Stomach (tissue), 19 donors: ENCODE measurements at places on chromosomes 2 and 18. TPM values are rescaled to one million over a fixed set of nuclear protein-coding genes. Genes with fewer than 3 reads are reported as not detected.

DNA sequence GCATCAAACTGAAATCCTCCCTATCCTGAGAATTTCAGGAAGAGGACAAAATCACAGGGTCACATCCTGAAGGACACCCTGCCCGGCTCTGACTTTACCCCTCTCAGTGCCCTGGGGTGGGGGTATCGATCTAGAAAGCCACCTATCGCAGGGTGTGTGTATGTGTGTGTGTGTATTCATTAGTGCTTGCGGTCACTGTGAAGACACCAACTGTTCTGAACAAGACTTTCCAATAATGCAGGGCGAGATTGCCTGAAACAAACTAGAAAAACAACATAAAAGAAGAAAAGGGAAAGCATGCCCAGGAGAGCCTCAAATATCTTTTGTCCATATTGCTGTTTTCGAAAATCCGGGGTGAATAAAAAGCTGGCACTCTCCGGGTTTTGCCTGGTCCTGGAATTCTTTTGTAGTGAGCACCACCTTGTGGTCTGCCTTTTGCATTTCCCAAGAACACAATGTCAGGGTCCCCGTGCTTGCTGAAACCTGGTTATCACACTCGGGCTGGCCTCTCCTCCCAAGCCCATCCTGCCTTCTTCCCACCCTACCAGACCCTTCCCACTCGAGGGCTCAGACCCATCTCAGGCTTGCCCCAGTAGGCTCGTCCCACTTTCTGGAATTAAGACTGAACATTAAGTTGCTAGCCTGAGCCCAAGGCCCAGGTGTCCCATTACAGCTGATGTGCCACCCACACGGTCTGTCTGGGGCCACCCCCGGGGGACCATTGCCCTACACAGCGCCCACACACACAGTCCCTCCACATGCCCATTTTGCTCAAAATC is 25.0 kb upstream of the COPS8 start:
- H3K4me1 ChIP-seq, result peaks cover 18% of the 10 kb centered on the region
- H3K36me3 ChIP-seq, result no peaks in the 10 kb centered on the region
- H3K27ac ChIP-seq, result no peak overlapping the region
- no peaks in the 10 kb centered on the region for H3K27me3 ChIP-seq
- no peak overlapping the region for H3K4me3 ChIP-seq

- H3K4me3 ChIP-seq, result no peak overlapping the region
- H3K27ac ChIP-seq, result no peak overlapping the region
- H3K36me3 ChIP-seq, result no peaks in the 10 kb centered on the region
- no peak for DNase-seq
- H3K27me3 ChIP-seq, result no peaks in the 10 kb centered on the region
These were observed 608.8 kb downstream of the LRP1B start for GRCh38 chr2:141522048-141522447.

DNA sequence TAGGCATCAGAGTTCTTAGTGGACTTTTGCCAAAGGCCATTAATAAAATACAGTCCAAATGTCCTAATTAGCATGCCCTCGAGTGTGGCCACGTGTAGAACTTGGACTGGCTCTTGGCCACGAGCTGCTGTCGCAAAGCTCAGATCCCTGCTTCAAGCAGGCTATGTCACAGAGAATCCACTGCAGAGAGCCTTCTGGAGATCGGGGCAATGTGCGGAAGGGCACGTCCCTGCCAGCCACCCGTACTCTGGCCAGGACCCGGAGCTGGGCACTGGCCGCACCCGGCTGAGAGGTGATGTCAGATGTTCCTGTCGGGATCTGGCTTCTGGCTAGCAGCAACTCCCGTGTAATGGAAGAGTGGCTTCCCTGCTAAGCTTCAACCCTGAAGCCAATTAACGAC is 432.7 kb upstream of the ID2 start:
- DNase-seq, result no peak
- no peaks in the 10 kb centered on the region for H3K36me3 ChIP-seq
- H3K4me1 ChIP-seq, result peaks cover 6% of the 10 kb centered on the region
- H3K27ac ChIP-seq, result no peak overlapping the region
- no peaks in the 10 kb centered on the region for H3K27me3 ChIP-seq

DNA sequence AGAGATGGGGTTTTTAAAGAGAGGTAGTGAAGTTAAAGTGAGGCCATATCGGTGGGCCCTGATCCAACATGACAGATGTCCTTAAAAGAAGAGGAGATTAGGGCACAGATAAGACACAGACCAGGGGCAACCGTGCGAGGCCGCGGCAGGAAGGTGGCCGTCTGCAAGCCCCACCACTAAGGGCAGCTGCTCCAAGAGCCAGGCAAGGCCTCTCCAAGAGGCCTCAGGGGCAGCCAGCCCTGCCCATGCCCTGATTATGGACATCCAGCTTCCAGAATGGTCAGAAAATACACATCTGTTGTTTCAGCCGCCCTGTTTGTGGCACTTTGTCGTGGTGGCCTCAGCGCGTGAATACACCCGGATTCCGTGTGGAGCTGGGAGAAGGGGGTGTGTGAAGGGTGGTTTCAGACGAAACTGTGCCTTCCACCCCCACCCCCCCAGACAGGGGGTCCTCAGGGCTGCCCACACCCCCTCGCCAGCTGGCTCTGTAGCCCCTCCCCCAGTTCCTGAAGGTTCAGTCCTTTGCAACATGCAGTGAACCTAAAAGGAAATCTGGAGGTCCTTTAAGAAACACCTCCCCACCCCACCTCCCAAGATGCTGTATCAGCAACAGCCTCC is 74.1 kb upstream of the SMAD7 start:
- no peak overlapping the region for H3K27ac ChIP-seq
- no peak for DNase-seq
- peaks cover 6% of the 10 kb centered on the region for H3K4me1 ChIP-seq
- no peaks in the 10 kb centered on the region for H3K36me3 ChIP-seq
- H3K4me3 ChIP-seq, result no peak overlapping the region
- H3K27me3 ChIP-seq, result no peaks in the 10 kb centered on the region

DNA sequence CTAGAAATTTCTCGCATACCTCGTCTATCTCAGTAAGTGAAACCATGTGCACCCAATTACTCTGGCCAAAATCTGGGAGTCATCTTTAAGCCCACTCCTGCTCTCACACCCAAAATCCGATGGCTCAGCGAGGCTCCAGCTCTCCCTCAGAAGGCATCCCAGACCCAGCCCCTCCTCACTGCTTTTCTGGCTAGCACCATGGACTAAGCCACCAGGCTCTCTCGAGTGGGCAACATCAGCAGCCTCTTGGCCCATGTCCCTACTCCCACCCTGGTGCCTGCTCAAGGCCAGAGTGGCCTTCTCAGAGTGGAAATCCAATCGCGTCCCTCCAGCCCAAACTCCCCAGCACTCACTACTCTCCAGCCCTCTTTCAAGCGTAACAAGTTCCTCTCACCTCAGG is 27.2 kb downstream of the TNS1 start:
- H3K27ac ChIP-seq, result no peak overlapping the region
- DNase-seq, result no peak
- no peaks in the 10 kb centered on the region for H3K27me3 ChIP-seq
- H3K4me1 ChIP-seq, result peaks cover 93% of the 10 kb centered on the region
- H3K36me3 ChIP-seq, result no peaks in the 10 kb centered on the region

SALL3 gene
- polyA plus RNA-seq, result not detected

GRCh38 chr2:159904127-159904958 is 106.3 kb upstream of the CD302 start:
- H3K27me3 ChIP-seq, result peaks cover 10% of the 10 kb centered on the region
- H3K4me3 ChIP-seq, result peak within 1 kb of the TSS; percentile 48
- peaks cover 13% of the 10 kb centered on the region for H3K4me1 ChIP-seq
- DNase-seq, result peak; percentile 91
